A549 treated with Mapracorat at 1 μM for 4 hours (cell line): ENCODE measurements at places on chromosomes 6 and 20. TPM values are rescaled to one million over a fixed set of nuclear protein-coding genes. Genes with fewer than 3 reads are reported as not detected.

The PM20D2 gene
- total RNA-seq, result 9.5 to 14.3 TPM (median 13.4 TPM) in 5 replicates

The TBXT gene
- total RNA-seq, result not detected in 5 replicates

The DZANK1 gene
- 2.4 to 3.1 TPM (median 2.9 TPM) in 5 replicates for total RNA-seq

The TMEM244 gene
- total RNA-seq, result not detected in 5 replicates

The COL19A1 gene
- not detected in 5 replicates for total RNA-seq

The RBCK1 gene
- total RNA-seq, result 100 to 142 TPM (median 138 TPM) in 5 replicates

The ARFGEF3 gene
- total RNA-seq, result 0.43 to 0.69 TPM (median 0.49 TPM) in 5 replicates

The SASH1 gene
- 2.2 to 3.8 TPM (median 2.4 TPM) in 5 replicates for total RNA-seq

The SLC35D3 gene
- total RNA-seq, result 0.05 to 0.14 TPM (median 0.12 TPM) in 3 of 5 replicates, not detected in the others

The PACRG gene
- 0.13 TPM in 1 of 5 replicates, not detected in the others for total RNA-seq

The RIMS1 gene
- not detected in 5 replicates for total RNA-seq

The GPLD1 gene
- total RNA-seq, result 0.77 to 1.2 TPM (median 0.84 TPM) in 5 replicates

The SLC22A1 gene
- total RNA-seq, result 1.9 to 3.3 TPM (median 2.4 TPM) in 5 replicates

The CD24 gene
- total RNA-seq, result 236 to 307 TPM (median 294 TPM) in 5 replicates

The TNXB gene
- total RNA-seq, result 0.32 to 0.76 TPM (median 0.50 TPM) in 5 replicates
